ENCODE measurements at places on chromosomes 6 and 20.
A peak's percentile ranks its signal among the peaks of the same experiment; 100 is the strongest.

GRCh38 chr6:99458319-99458718 lies 33.2 kb upstream of the PNISR start:
- peaks cover 24% of the 10 kb centered on the region for H3K36me3 ChIP-seq
- no peak for DNase-seq
- no peaks in the 10 kb centered on the region for H3K4me1 ChIP-seq
- H3K27me3 ChIP-seq: no peaks in the 10 kb centered on the region
- H3K27ac ChIP-seq: no peak overlapping the region

GRCh38 chr6:89803271-89803670 lies 16.3 kb downstream of the MDN1 start:
- H3K27ac ChIP-seq: no peak overlapping the region
- H3K27me3 ChIP-seq: no peaks in the 10 kb centered on the region
- no peaks in the 10 kb centered on the region for H3K4me1 ChIP-seq
- no peak for DNase-seq
- H3K36me3 ChIP-seq: peaks cover 3% of the 10 kb centered on the region

DNA sequence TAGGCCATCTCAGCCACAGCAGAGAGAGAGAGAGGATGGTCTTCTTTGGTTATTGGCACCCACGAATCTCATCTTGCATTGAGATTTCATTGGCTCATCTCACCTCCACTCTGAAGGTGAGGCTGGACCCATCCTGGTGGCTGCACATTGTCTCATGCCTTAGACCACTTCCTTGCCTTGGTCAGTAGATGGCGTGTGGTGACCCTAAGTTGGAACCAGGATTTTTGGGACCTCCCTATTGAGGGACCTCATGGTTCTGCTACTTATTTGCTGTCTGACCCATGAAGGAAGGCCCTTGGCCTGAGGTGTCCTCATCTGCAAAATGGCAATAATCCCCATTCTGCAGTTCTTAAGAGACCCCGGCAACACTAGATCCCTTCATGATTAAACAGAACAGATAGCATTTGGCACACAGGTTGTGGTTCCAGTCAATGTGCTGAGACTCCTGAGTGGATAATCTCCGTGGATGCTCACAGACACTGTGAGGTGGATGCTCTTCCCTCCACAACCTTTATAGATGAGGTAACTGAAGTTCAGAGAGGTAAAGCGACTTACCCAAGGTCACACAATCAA lies 21.5 kb upstream of the AAR2 start:
- no peak for DNase-seq
- no peak overlapping the region for H3K27ac ChIP-seq
- peaks cover 11% of the 10 kb centered on the region for H3K36me3 ChIP-seq
- no peaks in the 10 kb centered on the region for H3K27me3 ChIP-seq
- peaks cover 9% of the 10 kb centered on the region for H3K4me1 ChIP-seq

DNA sequence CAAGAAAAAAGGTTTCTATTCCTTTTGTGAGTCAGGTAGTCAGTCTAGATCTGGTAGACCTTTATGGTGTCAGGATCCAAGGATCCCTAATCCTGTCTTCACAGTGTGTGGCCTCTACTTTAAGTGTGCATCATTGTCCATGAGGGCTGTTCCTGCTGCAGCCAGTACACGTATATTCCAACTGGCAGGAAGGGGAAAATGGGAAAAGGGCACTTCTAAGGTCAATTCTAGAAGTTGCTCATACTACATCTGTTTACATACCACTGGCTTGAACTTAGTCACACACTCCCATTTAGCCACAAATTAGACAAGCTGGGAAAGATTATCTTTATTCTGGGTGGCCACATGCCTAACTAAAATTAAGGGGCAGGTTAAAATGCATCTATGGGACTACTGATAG lies 9.7 kb upstream of the MMS22L start:
- no peak overlapping the region for H3K27ac ChIP-seq
- H3K27me3 ChIP-seq: peaks cover 5% of the 10 kb centered on the region
- no peak overlapping the region for H3K4me3 ChIP-seq

- H3K4me3 ChIP-seq: no peak overlapping the region
- H3K36me3 ChIP-seq: no peaks in the 10 kb centered on the region
- no peaks in the 10 kb centered on the region for H3K4me1 ChIP-seq
- H3K27me3 ChIP-seq: no peaks in the 10 kb centered on the region
- no peak for DNase-seq
Measured at GRCh38 chr20:60968853-60969720, 283.0 kb upstream of the CDH4 start.

DNA sequence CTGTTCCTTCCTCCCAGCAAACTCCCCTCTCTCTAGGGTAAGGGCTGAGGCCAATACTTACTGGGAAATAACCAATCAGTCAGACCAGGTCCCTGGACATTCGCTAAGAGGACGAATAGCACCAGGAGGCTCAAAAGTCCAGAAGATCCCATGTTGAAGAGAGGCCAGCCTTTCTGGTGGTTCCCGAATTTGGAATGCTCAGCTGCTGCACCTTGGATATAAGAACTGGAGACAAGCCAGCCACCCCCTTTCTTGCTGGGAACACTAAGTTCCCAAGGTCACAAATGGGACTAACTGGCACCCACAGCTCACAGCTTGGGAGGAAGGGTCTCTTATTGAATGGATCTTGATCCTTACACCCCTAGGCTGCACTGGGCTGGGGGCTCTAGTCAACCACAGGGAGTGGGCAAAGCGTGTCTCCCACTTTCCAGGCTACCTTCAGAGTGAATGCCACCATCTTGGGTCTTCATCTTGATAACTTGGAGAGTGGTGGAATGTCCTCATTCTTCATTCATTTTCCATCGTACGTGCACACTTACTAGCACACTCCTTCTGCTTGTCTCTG lies at the start of gene EPPIN:
EPPIN (minus strand) TSS at position 196 of the 565 bp plus-strand sequence; CDS start at position 152, 44 bp downstream.
- H3K27ac ChIP-seq: no peak within 1 kb of the TSS
- DNase-seq: no peak
- no peak within 1 kb of the TSS for H3K4me3 ChIP-seq
- H3K36me3 ChIP-seq: no peaks in the 10 kb centered on the region
- H3K27me3 ChIP-seq: peaks cover 37% of the 10 kb centered on the region
- H3K4me1 ChIP-seq: no peaks in the 10 kb centered on the region

GRCh38 chr6:6920114-6920986 lies 187.4 kb upstream of the RREB1 start:
- no peaks in the 10 kb centered on the region for H3K36me3 ChIP-seq
- no peak overlapping the region for H3K4me3 ChIP-seq
- DNase-seq: no peak
- no peak overlapping the region for H3K27ac ChIP-seq

DNA sequence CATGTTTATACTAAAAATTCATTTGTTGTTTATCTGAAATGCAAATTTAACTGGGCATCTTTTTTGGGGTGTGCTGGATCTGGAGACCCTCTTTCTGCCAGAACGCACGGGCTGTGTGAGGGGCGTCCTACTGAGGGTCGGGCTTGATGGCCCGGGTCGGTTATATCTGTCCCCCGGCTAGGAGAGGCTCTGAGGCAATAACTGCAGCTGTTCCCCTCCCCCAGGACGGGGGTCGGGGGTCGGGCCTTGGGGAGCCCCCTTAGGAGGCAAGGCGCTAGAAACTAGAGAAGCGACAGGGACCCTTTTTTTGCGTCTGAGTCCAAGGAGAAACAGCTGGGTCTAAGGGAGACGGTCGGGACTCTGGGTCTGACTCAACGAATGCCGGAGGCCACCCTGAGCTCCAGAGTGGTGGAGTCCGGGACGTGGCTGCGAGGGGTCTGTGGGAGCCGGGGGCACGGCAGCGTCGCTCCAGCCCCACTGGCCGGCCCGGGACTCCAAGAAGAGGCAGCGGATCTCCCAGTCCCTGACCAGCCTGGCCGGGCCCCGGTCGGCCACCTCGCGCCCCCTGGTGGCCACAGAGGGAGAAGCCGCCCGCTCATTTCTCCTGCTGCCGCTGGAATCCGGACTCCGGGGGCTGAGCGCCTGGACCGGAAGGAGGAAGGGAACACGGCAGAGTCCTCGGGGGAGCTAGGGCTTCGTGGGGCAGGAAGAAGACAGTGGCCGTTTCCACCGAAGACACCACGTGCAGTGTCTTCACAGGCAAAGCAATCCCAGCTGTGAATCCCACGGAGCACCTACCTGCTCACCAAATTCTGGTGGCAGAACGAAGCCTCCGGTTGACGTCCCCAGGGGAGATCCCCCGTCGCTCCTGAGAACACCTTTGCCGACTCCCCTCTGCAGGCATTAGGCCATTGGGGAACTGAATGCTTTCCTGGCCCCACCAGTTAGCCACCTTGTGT lies 24.0 kb upstream of the SCML4 start:
- no peaks in the 10 kb centered on the region for H3K27me3 ChIP-seq
- no peak for DNase-seq
- H3K36me3 ChIP-seq: no peaks in the 10 kb centered on the region
- H3K4me1 ChIP-seq: peaks cover 12% of the 10 kb centered on the region
- peak overlapping the region; percentile 74 for H3K4me3 ChIP-seq
- peak overlapping the region; percentile 2 for H3K27ac ChIP-seq

DNA sequence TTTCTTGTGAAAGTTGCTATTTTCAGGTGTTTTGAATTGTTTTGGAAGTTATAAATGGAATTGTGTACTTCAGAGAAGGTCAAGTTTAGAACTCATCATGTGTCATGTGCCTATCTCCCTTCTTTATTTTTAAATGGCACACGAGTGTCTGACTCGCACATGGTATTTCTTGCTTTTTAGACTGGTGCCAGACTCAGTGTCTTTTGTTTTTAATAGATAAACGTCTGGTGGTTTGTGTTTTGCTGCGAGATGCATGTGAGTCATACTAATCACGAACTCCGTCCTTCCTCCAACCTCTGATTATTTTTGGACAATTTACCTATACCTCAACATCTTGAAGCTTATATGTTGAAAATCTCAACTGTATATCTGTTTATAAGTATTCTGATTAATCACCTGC lies 292.1 kb downstream of the CDKAL1 start:
- DNase-seq: no peak

DNA sequence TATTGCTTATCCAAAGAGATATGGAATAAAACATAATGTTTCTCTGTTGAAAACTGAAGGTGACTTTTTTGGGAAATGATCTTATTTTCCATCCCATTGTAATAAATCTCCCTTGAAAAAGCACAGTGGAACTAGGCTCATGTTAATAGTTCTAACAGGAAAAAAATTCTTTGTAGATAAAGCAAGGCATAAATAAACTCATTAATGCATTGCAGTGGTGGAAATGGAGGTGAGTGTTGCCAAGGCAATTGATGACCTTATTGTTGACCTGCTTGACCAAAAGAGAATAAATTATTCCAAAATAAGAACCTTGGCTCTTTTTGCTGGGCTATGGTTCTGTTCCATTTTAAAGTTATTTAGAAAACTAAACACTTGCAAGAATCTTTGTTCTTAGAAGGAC lies 55.2 kb downstream of the TRMT11 start:
- peaks cover 13% of the 10 kb centered on the region for H3K36me3 ChIP-seq
- no peak overlapping the region for H3K4me3 ChIP-seq
- peak overlapping the region; percentile 33 for H3K27ac ChIP-seq
- H3K4me1 ChIP-seq: peaks cover 45% of the 10 kb centered on the region

- H3K27ac ChIP-seq: no peak overlapping the region
- no peak for DNase-seq
- H3K27me3 ChIP-seq: no peaks in the 10 kb centered on the region
- H3K4me1 ChIP-seq: no peaks in the 10 kb centered on the region
- no peak overlapping the region for H3K4me3 ChIP-seq
Measured at GRCh38 chr6:157479464-157480303, 98.7 kb downstream of the ZDHHC14 start.

DNA sequence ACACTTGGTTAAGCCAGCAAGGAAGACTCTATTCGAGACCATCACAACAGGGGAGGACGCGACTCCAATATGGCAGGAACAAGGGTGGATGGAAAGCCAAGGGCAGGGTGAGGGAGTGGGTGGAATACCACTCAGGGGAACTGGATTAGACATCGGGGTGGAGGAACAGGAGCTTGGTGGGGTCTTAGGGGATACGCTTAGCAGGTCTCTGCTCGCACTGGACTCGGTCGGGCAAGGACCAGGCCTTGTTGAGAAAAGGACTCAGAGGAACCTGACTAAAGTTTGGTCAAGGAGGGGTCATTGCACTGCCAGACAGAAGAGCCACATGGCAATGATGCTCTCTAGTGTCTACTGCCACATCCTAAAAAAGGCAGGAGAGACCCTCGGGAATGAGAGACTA lies 10.5 kb downstream of the DUSP22 start:
- no peak overlapping the region for H3K4me3 ChIP-seq
- H3K27me3 ChIP-seq: no peaks in the 10 kb centered on the region
- DNase-seq: no peak
- peaks cover 5% of the 10 kb centered on the region for H3K36me3 ChIP-seq
- H3K27ac ChIP-seq: no peak overlapping the region

DNA sequence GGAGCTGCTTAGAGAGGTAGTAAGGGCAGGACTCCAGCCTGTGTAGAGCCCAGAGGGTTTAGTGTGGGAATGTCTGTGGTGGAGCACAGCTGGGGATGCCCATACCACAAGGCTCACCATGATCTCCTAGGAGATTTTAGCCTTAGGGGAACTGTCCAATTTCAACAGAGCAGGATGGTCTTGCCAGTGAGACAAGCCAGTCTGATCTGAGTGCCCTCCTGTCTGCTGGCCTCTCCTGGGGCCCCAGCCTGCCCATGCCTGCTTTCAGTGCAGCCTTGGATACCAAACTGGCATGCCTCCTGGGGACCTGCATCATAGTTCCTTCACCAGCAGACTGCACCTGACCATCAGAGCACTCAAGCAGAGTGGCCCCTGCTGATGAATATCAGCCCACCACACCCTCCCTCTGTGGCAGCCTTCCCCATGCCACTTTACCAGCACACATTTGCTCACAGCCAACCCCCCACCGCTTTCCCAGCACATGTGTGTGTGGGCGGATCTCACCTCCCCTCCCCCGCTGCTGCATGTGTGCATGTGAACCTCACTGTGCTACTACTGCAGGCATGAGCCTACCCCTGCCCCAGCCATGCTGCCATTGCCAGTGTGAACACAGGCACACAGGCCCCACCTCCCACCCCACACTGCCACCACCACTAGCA lies 7.9 kb upstream of the TREM1 start:
- no peaks in the 10 kb centered on the region for H3K36me3 ChIP-seq
- no peaks in the 10 kb centered on the region for H3K4me1 ChIP-seq
- H3K27ac ChIP-seq: no peak overlapping the region

DNA sequence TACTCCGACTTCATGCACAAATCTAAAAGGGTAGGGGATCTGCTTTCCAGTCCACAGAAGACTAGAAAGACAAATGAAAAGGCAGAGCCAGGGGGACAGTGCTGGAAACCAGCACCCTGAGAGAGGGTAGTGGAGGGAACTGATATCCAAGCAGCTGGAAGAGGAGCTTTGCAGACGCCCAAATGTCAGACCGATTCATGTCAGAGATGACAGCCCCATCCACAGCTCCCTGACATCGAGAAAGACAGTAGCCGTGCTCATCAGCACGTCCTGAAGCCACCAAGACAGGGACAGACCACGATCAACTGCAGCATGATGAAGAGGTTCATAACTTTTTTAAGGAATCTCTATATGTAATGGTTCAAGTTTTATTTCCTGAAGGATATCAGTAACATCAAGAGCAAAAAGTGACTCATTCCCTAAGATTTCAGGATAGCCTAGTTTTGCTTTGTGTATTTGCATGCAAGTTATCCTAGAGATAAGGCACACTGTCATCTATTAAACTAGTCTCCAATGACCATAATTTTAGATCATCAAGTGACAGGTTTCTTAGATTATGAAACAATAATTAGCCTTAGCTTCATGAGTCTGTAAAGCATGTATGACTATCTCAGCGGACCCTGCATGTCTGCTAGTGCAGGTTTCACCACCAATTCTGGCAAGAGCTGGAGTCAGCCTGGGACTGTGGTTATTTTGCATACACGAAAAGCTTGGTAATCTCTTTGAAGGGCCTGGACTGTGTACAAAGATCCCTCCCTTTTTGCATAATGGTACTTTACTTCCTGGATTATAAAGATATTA lies 43.0 kb downstream of the PRDM1 start:
- no peaks in the 10 kb centered on the region for H3K36me3 ChIP-seq
- H3K4me1 ChIP-seq: peaks cover 9% of the 10 kb centered on the region

GRCh38 chr20:49594931-49595315 lies 27.0 kb upstream of the PTGIS start:
- H3K27ac ChIP-seq: no peak overlapping the region
- H3K4me1 ChIP-seq: peaks cover 64% of the 10 kb centered on the region
- no peaks in the 10 kb centered on the region for H3K36me3 ChIP-seq
- no peaks in the 10 kb centered on the region for H3K27me3 ChIP-seq
- DNase-seq: no peak
